ENCODE measurements at places on chromosomes 11 and 22.

- no peak for DNase-seq
Observed at GRCh38 chr22:38267086-38267485, 5.7 kb downstream of the TMEM184B start.

DNA sequence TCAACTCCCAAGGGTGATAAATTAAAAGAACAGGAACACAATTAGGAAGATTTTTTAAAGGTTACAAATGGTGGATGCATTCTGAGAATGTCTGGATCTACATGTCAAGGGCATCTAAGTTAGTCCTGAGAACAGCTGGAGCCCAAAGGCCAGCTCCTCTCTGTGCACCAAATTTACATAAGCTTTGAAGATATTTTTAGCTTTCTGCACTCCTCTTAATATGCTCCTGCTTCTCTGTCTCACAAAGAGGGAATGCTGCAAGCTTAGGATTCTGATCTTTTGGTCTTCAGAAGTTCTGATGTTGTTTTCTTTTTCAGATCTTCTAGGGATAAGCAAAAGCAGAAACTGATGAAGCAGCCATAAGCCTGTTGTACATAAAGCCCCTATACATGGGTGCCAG lies 309.8 kb upstream of the NCAM1 start:
- DNase-seq: no peak

GRCh38 chr11:64755681-64756361 lies 4.0 kb downstream of the PYGM start:
- peak; percentile 52 for DNase-seq

GRCh38 chr11:112780351-112781087 lies 180.7 kb upstream of the NCAM1 start:
- DNase-seq: no peak

- DNase-seq: no peak
Observed at GRCh38 chr22:35601743-35602615, 15.2 kb downstream of the MB start.

- DNase-seq: no peak
Observed at GRCh38 chr11:102359372-102359771, 12.4 kb downstream of the BIRC2 start.

DNA sequence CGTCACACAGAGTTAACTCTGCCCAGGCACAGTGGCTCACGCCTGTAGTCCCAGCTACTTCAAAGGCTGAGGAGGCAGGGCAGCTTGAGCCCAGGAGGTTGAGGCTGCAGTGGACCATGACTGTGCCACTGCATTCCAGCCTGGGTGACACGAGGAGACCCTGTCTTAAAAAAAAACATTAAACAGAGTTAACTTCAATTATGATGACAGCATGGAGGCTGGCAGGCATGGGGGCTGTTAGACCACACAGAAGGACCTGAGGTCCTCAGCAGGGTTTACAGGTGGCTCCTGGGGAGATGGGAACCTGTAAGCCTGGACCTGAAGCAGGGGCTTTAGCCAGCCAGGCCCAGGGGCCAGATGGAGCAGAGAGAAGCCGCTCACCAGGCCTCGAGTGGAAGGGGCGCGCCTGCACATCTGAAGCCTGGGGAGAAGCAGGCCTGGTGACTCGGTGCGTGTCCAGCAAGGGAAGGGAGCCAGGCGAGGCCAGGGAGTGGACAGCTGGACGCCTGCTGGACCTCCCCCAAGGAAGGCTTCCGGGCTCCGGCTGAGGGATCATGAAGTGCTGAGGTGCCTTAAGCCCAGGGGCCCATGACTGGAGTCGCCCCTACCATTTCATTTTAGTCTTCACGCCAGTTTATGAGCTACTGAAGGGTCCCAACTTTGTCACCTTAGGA lies 25.3 kb downstream of the RPUSD4 start:
- DNase-seq: peak; percentile 69

DNA sequence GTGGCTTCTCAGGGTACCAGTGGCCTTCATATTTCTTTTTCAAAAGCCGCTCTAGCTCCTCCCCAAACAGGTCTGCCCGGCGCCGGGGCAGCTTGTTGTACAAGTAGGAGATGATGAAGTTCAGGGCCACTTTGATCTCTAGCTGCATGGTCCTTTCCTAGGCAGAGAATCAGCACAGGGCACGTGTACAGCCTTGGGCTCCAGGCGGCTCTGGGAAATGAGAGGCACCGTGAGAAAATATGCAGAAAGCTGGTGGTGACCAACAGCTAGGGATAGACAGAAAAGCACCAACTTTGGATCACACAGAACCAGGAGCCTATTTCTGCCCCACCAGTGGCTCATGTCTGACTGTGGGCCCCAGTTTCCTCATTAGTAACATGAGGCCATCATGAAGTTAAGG lies 9.4 kb downstream of the TOB2 start:
- no peak for DNase-seq

All from sciatic nerve (tissue), 2 donors.